ENCODE measurements at places on chromosomes 13 and 19.
A peak's percentile ranks its signal among the peaks of the same experiment; 100 is the strongest.

DNA sequence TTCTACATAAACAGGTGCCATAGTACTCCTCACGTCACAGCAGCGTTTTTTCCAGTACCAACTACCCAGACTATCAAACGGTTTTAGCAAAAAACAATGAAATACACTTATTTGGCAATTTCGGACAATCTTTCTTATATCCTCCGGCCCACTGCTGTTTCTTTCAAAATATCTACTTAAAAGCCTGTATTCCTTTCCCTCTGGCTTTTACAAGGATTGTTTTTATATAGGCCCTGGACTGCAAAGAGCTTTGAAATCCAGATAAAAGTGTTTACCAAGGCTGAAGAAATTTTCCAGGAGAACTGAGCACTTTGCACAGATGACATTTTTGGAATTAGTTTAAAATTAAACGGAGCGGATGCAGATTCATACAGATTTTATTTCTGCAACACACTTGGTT, 255.9 kb upstream of the STARD13 start:
- no peak for DNase-seq

DNA sequence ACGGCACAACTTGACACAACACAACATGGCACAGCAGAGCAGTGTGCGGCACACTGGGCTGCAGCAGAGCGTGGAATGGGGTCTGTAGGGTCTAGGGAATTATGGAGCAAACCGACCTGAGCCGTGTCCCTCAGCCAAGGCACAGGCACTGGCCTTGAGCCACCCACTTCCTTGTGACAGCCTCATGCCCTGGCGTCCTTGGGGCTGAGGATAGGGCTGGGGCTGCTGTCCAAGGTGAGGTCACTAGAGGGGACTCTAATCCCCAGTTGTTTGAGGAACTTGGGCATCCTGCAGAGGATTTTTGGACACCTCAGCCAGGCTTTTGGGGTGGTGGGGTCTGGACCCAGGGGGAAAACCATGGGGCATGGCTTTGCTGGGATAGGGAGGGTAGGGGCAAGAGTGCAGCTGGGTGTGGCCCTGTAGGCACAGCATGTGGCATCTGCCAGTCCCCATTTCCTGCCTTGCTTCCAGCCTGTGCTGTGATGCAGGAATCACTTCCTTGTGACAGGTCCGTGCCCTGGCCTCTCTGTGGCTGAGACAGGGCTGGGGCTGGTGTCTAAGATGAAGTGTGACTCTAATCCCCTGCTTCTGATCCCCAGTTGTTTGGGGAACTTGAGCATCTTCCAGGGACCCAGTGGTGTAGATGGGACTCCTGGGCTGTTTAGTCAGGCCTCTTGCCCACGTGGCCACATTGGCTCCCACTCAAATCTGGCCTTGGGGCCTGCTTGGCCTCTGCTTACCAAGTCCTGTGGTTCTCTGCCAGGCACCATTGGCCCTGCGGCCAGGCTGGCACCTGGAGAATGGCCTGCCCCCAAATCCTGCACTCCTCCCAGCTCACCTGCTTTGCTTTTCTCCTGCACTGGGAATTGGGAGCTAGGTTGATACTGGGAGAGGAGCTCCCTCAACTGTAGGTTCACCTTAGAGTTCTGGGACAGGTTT, 78.5 kb downstream of the SCGB2B2 start:
- DNase-seq = no peak

DNA sequence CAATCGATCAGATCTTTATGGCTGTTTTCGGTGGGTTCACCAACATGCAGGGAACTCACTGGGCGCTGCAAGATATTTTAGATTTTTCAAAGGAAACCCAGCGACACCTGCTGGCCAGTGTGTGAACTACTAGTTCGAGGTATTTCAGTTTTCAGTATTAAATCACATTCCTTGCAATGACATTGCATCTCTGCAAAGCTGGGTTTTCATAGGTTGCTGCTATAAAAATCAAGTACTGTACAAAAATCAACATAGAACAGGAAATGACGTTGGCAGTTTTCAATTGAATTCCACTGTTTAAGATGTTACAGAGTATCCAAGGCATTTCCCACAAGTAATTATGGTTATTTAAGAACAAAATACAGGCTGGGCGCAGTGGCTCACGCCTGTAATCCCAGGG, 17.6 kb downstream of the LIG1 start:
- DNase-seq = peak; percentile 40

- no peak for DNase-seq
These were observed 50.1 kb upstream of the SLC15A1 start for GRCh38 chr13:98802559-98802958.
